OCI-LY7 (cell line): ENCODE measurements at places on chromosomes 6 and 20.

DNA sequence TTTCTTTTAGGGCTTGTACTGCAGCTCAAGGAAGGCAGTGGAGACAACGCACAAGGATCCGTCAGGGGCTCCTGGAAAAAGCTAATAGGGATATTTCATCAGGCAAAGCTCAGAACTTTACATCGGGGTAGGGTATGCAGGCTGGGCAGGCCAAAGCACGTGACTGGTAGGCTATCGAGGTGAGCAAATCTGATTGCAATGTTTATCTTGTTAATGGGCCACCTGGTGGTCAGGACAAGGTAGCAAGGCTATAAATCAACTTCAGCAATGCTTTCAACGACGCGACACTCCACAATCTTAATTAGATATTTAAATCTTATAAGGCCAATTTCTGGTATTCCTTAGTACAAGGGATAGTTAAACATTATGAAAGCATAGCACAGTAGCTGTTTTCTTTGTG, 1302.8 kb upstream of the EYS start:
- DNase-seq: peak; percentile 1

DNA sequence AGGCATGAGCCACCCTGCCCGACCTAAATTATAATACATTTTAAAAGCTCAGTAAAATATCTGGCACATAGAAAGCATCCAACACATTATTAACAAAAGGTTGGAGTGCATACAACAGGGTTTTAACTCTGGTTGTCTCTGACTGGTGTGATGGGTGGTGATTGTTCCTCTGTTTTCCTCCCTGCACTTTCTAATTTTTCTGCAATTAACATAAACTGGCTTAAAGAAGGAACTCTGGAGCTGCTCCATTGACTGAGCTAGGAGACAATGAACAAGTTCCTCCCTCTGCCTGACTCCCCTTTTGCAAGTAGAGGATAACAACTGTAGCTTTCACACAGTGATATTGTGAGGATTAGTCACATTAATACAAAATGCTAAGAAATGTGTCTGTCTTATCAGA, 48.5 kb upstream of the SIRPG start:
- DNase-seq: no peak

DNA sequence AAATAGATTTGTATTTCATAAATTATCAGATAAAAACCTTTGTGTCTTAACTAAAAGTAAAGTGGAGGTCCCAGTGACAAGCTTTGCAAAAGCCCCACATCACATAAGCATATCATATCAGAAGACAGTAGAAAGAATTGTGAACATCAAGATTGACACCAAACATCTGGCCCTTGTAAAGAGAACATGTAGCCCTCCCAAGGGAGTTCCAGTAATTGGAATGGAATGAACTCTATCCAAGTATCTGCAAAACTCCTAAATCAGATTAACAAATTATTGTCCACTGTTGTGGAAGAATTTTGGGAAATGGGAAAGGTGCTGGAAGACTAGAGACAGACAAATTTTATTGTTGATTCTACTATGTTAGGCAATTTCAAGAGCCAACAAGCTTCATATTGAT, 268.8 kb downstream of the KCNQ5 start:
- no peak for DNase-seq

DNA sequence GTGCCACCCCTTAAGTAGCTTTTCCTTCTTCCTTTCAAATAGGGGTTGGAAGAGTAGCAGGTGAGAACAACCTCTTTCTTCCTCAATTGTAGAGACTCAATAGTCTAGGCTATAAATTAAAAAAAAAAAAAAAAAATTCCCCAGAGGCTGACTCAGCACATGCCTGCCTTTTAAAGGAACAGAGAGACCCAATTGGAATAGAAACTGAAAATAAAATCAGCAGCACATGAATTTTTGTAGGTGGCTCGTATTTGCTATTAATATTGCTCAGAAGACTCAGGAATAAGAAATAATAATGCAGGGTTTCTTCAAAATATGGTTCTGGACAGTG, 19.3 kb downstream of the TOP1 start:
- DNase-seq: peak; percentile 51
